NCI-H1092 treated with DMSO at 0.1 percent for 48 hours (cell line): ENCODE measurements at places on chromosomes 13 and 19.

DNA sequence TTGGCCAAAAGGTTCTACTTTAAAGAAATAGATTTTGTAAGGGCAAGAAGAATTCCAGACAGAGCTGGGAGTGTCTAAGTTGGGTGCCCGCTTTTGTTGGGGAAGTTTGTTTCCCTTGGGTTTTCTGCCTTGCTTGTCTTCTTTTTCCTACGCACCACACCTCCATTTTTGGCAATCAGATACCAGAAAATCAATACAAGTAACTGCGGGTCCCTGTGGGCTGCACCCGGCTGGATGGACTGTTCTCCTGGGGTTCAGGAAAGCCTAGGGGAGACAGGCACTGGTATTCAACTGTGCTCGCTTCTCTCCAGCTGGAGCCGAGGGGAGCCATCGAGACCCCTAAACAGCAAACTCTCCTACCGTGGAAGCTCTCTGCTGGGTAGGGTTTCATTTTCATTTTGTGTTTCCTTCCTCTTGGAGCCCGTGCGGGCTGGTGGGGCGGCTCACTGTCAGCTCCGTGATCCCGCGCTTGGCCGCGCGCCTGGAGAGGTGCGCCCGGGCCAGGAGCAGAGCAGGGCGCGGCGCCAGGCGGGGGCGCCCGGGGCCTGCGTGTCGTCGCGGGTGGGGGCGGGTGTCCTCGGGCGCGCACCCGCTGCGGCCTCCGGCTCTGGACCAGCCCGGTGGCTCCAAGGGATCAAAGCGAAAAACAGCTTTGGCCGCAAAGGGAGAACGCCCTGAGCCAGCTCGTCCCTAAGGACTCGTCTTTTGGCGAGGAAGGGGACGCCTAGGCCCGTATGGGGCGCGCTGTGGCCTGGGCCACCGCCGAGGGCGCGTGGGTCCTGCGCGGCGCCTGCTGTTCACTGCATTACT, 347.2 kb downstream of the ZNF536 start:
- no peak for DNase-seq

DNA sequence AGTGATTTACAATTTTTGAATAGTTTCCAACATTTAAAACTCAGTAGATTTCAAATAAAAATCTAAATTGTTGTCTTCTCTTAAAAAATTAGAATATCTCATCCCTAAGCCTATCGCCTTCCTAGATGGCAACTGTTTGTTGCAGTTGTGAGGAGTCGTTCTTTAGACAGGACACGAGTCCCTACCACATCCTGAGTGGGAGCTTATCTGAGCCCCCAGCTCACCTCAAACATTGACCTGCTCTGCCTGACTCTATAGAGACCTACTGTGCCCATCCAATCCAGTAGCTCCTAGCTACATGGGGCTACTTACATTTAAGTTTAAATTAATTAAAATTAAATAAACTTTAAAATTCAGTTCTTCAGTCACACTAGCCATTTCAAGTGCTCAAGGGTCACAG, 434.7 kb downstream of the FOXO1 start:
- no peak for DNase-seq

GRCh38 chr19:22144394-22144793, 52.4 kb downstream of the ZNF676 start:
- no peak for DNase-seq

DNA sequence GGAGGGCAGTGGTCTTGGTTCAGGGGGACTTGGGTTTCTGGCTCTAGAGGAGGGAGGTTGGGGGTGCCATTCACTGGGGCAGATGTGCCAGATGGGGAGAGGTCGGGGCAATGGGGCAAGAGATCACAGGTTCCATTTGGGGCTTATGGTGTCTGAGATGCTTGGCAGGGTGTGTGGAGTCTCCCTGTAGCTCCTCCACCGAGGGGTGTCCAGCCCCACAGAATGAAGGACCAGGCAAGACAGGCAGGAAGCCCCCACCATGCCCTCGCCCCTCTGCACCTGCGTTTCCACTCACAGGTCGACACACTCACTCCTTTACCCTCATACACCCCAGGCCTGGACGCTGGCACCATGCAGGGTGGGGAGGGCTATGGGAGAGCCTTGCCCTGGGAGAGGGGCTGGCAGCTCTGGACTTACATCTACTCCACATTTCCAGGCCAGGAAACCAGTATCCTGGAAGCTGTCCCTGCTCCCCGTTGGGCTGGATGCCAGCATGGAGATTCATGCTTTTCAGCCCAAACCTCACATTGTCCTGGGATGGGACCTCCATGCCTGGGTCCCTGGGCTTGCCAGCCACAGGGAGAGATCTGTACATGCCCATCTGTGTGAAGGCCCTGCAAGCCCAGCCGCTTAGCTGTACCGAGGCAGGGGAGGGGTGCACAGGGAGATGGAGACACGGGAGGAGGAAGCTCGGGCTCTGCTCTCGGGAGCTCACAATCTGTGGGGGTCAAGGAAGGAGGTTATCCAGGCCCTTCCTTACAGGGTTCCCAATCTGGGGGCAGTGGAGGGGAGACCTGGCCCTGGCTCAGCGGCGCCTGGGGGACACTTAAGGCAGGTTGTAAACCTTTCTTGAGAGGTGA, 77.1 kb downstream of the CHST8 start:
- DNase-seq: no peak

DNA sequence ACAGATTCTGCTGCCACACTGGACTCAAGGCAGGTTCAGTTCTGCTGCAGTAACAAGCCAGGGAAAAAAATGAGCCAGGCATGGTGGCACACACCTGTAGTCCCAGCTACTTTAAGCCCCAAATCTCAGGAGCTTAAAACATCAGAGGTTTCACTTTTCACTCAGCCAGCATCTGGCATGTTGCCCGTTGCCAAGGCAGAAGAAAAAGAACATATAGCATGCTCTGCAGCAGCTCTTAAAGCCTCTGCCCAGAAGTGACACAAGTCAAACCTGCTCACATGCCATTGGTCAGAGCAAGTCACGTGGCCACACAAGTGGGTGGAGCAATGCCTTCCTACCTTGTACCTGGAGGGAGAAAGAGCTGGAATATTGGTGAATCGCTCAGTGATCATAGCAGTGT, 14.7 kb upstream of the ADGRE5 start:
- peak; percentile 34 for DNase-seq

- peak; percentile 96 for DNase-seq
Observed at GRCh38 chr13:80341101-80341755, at the start of gene SPRY2. TSS of gene SPRY2 (minus strand) at chr13:80341126. CDS start at chr13:80337705, 3,421 bp downstream.

- peak; percentile 21 for DNase-seq
Observed at GRCh38 chr19:56076498-56076897, 44.6 kb downstream of the ZNF787 start.

DNA sequence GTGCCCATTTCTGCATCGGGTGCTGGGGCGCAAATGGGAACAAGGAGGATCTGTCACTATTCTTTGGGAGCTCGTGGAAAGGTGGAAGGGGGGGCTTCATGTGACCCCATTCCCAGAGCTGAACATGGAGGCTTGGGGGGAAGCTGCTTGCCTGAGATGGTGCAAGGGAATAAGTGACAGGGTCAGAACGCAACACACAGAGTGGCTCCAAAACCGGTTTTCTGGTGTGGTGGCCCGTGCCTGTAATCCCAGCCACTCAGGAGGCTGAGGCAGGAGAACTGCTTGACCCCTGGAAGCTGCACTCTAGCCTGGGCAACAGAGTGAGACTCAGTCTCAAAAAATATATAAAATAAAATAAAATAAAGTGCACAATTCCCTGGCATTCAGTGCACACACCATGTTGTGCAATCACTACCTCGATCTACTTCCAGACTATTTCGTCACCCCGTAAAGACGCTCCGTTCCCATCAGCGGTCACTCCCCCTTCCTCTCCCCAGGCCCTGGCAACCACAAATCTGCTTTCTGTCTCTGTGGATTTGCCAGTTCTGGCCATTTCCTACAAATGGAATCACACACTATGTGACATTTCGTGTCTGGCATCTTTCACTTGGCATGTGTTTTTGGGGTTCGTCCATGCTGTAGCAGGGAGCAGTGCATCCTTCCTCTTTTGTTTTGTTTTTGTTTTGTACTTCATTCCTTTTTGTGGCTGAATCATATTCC, 18.2 kb upstream of the COMP start:
- no peak for DNase-seq

- no peak for DNase-seq
Observed at GRCh38 chr13:101157261-101157660, 259.0 kb downstream of the NALCN start.

DNA sequence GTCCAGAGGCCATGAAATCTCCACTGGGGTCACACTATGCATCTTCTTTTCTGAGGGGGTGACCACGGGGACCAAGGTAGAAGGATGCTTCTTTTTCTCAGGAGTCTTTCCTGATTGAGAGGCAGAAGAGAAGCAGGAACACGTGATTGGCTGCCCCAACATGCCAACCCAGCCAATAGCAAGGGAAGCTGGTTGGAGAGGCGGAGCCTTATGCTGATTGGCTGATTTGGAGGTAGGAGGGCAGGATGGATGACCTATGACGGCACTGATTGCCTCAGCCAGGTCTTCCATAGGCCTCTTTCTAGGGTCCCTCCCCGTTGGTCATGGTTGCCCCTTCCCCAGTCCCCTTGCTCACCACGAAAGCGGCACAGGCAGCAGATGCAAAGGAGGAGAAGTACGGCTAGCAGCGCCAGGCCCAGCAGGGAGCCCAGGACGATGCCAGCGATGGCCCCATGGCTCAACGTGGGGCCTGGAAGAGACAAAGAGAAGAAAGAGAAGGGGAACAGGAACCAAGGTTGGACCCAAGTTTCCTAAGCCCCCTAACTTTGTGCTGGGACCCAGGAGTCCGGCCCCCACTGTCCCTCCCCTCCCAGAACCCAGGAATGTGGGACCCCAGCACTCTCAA, 8.0 kb downstream of the VSIG10L start:
- peak; percentile 7 for DNase-seq

- DNase-seq: no peak
Observed at GRCh38 chr13:38888309-38888708, 102.3 kb downstream of the STOML3 start.

GRCh38 chr19:48396824-48397176, 3.3 kb downstream of the GRIN2D start:
- DNase-seq: no peak

DNA sequence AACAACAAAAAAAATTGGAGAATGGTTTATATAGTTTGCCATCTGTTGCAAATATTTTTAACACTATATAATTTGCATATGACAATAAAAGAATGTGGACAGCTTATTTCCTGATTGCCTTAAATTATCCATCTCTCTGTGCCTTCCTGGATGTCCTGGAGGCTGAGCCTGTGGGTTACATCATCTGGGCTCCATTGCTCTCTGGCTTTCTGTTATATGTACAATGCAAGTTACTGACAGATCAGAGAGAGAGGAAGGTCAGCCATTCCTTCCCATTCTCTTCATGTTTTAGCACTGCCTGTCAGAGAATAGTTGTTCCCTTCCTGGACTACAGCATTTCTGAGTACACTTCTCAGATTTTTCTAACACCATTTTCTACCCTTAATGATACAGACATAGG, 758.3 kb upstream of the PCDH20 start:
- DNase-seq: peak; percentile 8

DNA sequence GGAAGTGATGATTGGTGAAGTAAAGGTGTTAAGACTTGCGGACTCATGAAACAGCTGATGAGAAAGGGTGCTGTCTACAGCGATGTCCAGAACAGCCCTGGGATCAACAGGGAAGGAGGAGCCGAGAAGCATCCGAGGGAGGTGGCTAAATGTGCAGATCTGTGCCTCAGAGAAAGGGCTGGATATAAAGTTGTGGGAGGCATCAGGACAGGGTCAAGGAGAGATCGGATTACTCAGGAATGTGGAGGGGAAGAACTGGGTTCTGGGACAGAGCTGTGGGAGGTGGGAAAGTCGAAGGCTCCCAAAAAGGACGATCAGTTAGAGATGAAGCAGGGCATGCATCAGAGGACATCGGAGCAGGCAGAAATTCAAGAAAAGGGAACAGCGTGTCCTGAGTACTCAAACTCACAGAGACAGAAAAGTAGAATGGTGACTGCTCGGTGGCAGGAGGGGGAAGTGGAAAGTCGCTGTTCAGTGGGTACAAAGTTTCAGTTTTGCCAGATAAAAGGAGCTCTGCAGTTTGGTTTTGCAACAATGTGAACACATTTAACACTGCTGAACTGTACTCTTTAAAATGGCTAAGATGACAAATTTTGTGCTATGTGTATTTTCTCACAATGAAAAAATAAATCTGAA, 1.9 kb downstream of the SIGLEC14 start:
- DNase-seq: no peak

DNA sequence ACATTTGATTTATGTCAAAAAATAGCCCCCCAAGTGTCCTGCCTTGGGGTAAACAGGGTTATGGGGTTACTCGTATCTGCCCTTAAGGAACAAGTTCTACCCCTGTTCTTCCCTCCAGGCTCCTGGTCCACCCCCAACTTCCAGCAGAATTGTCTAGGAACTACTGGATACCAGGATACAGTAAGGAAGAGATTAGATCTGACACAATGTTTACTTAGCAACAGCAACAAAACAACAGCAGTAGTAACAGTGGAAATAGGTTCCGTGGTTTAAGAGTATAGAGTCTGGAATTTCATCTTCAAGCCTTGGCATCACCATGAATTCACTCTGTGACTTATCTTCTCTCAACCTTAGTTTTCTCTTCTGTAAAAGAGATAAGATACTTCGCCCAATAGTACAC, 1.7 kb upstream of the FAM98C start:
- DNase-seq: no peak

- no peak for DNase-seq
Observed at GRCh38 chr13:31111136-31111535, 50.6 kb downstream of the HSPH1 start.

GRCh38 chr13:25218019-25218418, 45.9 kb upstream of the AMER2 start:
- DNase-seq: no peak

DNA sequence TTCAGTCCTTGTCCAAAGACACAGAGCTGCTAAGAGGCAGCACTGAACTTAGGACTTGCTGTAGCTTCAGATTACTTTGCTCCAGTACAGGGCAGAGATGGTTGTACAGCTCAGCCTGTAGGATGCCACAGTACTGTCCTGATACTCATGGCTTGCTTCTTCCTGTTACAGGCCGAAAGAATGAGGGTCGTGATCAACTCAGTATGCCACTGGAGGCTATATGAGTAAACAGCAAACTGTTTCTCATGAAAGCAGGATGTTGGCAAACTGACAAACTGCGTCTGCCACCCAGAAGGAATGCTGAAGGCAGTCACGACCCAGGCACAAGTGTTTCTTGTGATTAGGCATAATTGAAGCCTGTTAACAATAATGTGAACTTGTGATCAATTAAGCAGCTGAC, 2.8 kb downstream of the ZNF749 start:
- no peak for DNase-seq
